ENCODE measurements at places on chromosomes 3 and 15.
A peak's percentile ranks its signal among the peaks of the same experiment; 100 is the strongest.

DNA sequence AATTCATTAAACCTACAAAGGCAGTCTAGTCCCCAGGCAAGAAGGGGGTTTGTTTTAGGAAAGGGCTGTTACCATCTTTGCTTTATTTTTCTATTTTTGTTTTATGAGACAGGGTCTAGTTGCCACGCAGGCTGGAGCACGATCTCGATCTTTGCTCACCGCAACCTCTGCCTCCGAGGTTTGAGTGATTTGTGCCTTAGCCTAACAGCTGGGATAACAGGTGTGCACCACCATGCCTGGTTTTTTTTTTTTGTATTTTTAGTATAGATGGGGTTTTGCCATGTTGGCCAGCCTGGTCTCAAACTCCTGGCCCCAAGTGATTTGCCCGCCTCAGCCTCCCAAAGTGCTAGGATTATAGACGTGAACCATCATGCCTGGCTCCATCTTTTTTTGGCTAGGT lies 4.9 kb downstream of the HIGD1A start:
- no peak for DNase-seq

DNA sequence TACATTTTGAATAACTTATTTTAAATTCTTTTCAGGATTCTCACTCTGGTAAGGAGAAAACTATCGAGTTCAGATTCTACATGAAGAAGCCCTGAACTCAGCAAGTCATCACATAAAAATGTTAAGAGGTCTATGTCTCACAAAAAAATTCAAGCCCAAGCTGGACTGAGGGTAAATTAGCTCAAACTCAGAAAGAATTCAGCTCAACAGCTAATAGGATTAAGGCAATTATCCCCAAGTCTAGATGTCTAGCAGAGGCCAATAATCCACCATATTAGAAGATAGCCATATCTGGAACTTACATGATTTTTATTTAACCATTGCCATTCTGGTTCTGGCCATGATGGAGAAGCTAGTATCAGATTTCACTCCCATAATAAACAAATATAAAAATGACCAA lies 909.7 kb downstream of the PLOD2 start:
- no peak for DNase-seq

DNA sequence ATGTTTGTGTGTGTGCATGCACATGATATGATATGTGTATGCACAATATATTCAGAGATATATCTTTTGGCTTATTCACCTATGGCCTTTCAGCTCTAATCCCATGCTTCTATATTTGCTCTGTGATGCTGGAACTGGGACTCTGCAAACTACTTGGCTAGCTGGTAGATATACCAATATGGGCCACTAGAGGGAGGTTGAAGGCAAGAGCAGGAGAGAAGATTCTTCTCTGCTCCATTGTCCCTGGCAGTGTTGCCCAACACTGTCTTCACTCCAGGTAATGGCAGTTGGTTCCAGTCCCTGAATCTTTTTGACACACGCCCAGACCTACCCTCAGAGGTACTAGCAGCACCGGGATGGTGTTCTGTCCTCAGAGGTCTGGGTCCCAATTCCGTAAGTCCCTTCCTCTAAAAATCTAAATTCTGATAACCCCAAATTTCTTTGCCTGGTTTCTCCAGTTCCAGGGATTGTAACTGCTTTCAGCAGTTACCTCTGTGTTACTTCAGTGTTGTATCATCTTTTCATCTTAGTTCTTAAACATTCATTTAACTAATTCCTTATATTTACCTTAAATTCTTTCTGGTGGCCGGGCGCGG lies 44.7 kb downstream of the GTPBP8 start:
- peak; percentile 69 for DNase-seq

DNA sequence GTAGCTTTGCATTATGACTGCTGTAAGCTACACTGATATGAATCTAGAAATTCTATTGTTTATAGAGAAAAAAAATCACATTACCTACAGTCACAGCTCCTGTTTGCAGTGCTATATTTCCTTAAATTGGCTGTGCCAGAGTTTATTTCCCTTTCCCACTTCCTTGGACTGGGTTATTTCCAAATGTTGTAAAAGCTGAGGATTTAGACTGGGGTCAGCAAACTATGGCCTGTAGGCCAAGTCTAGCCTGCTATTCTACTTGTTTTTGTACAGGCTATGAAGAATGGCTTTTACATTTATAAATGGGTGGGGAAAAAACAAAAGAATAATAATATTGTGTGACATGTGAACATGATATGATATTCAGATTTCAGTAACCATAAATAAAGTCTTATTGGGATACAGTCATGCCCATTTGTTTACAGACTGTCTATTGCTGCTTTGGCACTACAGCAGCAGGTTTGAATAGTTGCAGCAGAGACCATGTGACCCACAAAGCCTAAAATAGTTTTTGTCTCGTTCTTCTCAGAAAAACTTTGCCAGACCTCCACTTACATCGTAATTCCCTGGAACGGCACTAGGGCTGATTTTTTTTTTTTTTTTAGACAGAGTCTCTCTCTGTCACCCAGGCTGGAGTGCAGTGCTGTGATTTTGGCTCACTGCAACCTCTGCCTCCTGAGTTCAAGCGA lies 7.8 kb downstream of the GLDN start:
- DNase-seq: peak; percentile 11

DNA sequence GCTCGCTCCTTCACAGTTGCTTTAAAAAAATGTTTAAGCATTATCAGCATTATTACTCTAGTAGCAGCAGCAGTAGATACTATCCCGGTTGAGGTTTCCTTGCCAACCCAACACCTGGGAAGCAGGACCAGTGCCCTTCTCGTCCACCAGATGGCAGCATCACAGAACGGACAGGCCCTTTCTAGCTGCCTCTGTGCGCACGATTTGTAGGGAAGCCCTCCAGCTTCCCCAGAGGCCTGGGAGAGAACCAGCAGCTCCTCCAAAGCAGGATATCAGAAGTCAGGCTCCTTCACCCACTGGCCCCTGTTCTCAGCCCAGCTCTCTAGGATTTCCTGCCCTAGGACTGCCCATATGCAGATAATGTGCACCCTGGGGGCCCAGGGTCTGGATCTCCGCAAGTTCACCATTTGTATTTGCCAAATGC lies 16.8 kb upstream of the ESYT3 start:
- peak; percentile 82 for DNase-seq

- DNase-seq: peak; percentile 85
These were observed 9.6 kb upstream of the CLDN16 start for GRCh38 chr3:190378240-190378891.

- DNase-seq: no peak
These were observed 64.2 kb upstream of the IL12A start for GRCh38 chr3:159924411-159924810.

- DNase-seq: no peak
These were observed 386.5 kb upstream of the TPM1 start for GRCh38 chr15:62656071-62656470.

DNA sequence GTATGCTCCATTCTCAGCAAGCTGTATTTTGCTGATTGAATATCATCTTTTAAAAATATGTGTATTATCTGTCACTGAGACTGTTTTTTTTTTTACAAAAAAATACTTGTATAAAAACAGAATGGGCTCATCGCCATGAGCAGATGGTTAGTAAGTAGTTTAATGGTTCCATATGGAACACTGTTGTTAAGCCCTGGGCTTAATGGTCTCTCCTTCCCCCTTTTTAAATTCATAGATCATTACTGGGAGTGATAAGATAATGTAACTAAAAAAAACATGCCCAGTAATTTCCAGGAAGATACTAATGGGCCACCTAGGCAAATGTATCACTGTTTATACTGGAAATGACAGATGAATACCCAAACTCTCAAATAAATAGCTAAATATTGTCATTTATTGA lies 95.3 kb upstream of the TPRG1 start:
- DNase-seq: no peak

DNA sequence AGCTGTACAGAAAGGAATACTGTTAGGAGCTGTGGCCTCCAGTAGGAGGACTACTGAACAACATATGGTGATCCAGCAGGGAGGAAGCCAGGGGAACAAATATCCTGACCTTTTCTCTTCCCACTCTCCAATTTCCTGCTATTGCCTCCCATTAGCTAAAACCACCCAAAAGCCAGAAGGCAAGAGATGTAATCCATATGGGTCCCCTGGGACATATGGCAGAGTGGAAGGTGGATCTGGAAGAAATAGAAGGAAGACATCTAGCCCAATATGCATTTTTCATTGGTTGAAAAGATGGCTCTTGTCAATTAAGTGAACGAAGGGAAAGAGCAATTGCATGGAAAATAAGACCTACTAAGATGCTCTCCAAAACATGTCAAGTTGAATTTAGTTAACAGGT lies 167.2 kb downstream of the CNTN3 start:
- no peak for DNase-seq

- DNase-seq: peak; percentile 1
These were observed 301.3 kb downstream of the IL20RB start for GRCh38 chr3:137259089-137259488.

DNA sequence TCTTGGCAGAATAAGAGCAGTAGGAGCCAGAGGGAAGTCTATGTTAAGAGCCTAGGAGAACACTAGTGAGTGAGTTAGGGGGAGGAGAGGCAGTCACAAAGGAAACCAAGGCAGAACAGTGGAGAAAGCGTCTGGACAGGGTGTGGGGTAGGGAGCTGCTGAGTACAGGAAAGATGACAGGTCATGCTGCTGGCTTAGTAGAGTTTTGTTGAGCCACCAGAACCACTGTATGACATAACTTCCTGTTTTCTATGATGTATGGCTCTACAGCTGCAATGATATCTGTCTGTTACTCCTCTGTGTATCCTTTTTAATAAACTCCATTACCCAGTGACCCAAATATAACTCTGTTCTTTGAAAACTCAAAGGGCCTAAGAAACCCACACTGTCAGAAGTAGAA lies 10.6 kb upstream of the STT3B start:
- no peak for DNase-seq

- DNase-seq: no peak
These were observed 8.0 kb downstream of the DNAJA4 start for GRCh38 chr15:78272316-78272715.

- DNase-seq: no peak
These were observed 345.7 kb upstream of the UMPS start for GRCh38 chr3:124384527-124384926.

- no peak for DNase-seq
These were observed 80.2 kb downstream of the DNASE1L3 start for GRCh38 chr3:58130591-58130990.

- no peak for DNase-seq
These were observed 6.5 kb downstream of the NT5DC2 start for GRCh38 chr3:52527039-52527731.

- DNase-seq: no peak
These were observed 235.3 kb downstream of the C3orf38 start for GRCh38 chr3:88385090-88385489.

DNA sequence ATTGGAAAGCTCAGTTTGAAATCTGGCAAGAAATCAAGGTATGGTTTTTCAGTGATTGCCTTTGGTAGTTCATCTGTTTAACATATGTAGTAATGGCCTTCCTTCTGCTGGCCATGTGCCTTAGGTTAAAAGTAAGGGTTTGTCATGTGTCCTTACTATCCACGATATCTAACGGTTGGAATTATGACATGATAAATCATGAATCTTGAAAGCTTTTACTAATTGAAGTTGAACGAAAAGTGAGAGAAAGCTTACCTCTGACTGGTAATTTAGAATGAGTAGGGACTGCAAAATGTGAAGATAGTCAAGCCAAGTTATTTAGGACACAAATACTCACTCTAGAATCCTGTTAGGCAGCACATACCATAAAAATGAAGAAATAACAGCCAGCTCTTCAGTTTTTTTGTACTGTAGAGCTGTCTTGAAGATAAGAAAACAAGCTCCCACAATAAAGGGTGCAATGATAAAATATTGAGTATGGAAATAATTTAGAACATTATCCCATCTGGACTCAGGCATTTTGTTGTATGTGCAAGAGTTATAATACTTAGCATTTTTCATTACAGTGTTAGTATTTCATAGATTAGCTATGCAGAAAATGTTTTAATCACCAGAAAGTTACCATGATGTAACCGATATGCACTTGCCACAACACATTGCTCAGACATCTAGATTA lies 303.4 kb downstream of the ZNF385D start:
- DNase-seq: peak; percentile 94

GRCh38 chr15:101537483-101538080 lies 48.1 kb upstream of the PCSK6 start:
- no peak for DNase-seq

DNA sequence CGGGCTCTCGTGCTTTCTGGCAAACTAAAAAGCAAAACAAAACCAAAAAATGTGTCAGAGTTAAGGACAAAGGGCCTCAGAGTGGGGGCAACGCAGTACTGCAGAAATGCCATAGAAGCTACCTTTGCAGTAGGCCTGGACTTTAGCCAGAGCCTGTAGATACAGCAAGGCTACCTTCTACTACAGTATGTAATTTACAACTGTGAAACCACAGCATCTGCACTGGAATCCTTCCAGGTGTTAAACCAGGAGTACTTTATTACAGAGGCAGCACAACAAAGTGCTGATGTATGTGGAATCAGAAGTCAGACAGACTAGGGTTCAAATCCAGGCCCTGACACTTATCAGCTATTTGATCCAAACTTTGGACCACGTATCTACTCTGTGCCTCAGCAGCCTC lies 34.9 kb downstream of the RUBCN start:
- no peak for DNase-seq

GRCh38 chr3:149120051-149120972 lies 9.1 kb upstream of the HPS3 start:
- DNase-seq: peak; percentile 68

DNA sequence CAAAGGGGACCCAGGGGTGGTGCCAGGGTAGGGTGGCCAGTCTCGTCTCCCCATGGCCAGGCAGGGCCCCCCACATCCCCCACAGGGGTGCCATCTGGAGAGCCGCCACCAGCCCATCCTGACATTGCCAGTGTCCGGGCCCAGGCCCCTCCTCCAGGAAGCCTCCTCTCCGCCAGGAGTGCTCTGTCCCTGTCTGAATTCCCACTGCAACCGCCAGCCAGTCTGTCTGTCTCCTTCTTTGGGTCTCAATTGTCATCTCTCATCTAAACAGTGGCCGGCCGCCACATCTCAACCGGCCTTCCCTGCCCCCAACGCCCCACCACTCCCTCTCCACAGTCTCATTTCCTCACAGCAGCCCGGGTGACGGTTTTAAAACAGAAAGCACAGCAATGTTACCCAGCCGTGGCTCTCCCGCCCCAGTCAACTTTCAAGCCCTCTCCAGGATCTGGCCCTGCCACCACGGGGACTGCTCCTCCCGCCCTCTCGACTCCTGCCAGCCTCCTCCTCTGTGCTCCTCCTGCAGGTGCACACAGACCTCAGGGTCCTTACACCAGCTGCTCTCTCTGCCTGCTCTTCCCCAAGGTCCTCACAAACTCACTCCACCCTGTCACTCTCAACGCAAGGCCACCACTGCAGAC lies 57.0 kb downstream of the IQSEC1 start:
- no peak for DNase-seq

- no peak for DNase-seq
These were observed 13.7 kb downstream of the MAP1A start for GRCh38 chr15:43531018-43531670.

DNA sequence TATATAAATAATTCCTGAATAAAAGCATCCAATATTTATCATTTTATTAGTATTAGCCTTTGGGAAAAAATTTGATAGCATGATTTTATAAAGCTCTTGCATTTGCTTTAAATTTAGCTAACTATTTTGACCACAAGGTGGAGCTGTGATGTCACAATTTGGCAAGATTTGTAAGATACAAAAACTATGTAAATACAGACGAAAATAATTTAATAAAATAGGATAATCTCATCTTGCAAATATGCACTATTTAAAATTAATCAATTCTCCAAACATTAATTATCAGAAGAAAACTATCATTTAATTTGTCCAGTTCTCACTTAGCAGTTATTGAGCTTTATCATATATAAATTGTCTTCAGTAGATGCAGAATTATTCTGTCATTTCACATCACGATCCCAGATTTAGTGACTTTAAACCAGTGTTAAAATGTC lies 95.4 kb downstream of the PLOD2 start:
- DNase-seq: peak; percentile 69

GRCh38 chr3:99376926-99377325 lies 261.5 kb upstream of the COL8A1 start:
- DNase-seq: no peak

Measured in AG10803 (cell line).